ENCODE measurements at places on chromosomes 13 and 19.
A peak's percentile ranks its signal among the peaks of the same experiment; 100 is the strongest.

- no peak for DNase-seq
These were observed at the start of gene KMT2B for GRCh38 chr19:35717665-35718344. TSS of gene KMT2B (plus strand) at chr19:35718003. CDS start at chr19:35718019, 16 bp downstream.

GRCh38 chr13:22789916-22790315, 390.9 kb upstream of the SGCG start:
- DNase-seq: no peak

GRCh38 chr19:38267761-38268483, 3.5 kb downstream of the SPINT2 start:
- DNase-seq: no peak

DNA sequence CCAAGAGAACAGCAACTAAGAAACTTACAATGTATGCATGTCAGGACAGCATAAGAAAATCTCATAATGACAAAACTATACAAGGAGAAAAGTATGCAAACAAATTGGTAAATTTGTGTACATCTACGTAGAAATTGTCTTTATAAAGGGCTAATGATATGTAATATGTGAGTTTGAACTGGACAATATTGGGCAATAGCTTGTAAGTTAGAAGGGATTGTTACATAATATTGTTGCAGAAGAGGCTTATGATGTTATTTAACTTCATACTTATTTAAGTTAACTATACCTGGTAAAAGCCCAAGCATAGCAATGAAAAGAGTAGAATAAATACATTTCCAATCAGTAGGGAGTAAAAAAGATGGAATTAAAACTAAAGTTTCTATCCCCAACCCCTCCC, 134.0 kb downstream of the MAB21L1 start:
- no peak for DNase-seq

DNA sequence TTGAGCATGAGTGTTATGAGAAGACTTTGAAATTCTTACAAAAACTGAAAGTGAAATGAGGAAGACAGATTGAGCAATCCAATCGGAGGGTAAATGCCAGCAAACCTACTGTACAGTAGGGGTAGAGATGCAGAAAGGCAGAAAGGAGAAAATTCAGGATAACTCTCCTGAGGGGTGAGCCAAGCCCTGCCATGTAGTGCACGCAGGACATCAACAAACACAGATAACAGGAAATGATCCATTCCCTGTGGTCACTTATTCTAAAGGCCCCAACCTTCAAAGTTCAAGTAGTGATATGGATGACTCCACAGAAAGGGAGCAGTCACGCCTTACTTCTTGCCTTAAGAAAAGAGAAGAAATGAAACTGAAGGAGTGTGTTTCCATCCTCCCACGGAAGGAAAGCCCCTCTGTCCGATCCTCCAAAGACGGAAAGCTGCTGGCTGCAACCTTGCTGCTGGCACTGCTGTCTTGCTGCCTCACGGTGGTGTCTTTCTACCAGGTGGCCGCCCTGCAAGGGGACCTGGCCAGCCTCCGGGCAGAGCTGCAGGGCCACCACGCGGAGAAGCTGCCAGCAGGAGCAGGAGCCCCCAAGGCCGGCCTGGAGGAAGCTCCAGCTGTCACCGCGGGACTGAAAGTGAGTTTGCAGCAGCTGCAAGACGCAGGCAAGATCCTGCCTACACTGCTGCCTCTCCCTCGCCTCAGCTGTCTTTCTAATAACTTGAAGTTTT, at the start of gene TNFSF13B:
Gene TNFSF13B, plus strand, starts transcription at position 118 of the 728 bp plus-strand sequence. Its CDS starts 178 bp downstream, at position 296.
- DNase-seq: peak; percentile 63

GRCh38 chr13:97121894-97122293, 100.2 kb upstream of the MBNL2 start:
- no peak for DNase-seq

Data from right lobe of liver (tissue), 6 donors.